ENCODE measurements at places on chromosomes 3 and 15.

DNA sequence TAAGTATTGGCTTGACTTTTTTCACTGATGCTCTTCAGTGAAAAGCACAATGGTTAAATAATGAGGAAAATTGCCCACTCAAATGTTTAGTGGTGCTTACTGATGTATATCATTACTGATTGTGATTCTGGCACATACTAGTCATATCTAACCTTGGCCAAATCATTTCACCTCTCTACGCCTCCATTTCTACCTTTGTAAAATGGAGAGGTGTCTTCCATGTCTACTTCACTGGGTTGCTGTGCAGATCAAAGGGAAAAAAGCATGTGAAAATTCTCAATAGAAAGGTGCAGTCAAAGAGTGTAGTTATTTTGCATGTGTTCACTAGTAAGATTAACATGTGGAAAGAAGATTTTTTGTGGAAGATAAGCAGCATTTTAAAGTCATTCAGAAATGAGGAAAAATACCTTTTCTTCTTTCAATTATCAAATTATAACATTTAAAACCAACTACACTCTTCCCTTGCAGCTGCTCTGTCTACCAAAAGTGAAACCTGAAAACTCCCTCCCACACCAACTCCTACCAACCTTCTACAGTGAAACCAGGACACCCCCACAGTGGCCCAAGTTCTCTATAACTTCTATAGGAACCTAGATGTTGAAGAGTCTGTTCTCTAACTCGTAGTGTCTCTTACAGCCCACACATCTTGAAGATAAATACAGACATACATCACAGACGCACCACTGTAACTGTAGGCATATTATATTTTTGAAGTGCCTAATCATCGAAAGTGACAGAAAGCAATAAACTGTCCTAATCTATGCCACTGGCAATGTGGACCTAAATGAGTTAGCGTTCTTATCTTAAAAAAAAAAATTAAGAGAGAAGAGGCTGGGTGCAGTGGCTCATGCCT is 1.4 kb downstream of the CD200R1 start:
- no peak for DNase-seq

DNA sequence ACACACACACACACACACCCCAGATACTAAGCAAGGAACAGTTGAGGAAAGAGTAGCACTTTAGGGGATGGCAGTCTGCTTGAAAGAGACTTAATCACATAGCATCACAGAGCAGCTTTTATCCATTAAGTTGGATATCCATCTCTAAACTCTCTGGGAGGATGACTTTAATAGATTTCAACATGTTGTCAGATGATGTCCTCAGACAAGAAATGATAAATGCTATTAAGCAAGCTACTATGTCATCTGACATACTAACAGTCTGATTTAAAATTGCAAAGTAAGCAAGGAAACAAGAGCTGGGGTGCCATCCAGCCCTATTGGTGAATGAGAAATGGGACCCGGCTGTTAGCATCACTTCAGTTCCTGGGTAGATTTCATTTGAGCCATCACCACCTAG is 136.9 kb downstream of the PLCL2 start:
- DNase-seq, result no peak

DNA sequence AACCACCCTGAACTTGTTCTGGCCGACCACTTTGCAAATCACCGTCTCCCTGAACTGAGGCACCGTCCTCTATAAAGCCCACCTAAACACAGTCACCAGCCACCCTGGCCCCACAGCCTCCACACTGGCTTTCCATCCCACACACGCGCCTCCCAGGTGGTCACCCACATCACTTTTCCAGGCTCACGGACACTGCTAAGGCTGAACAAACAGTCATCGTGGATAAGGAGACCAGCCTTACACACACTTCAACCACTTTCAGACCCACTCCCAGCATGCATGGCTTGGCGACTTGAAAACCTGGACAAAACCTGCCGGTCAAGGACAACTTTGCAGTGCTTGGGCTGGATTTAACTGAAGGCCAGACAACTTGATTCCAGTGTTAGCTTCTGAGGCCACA is 8.4 kb downstream of the CHSY1 start:
- DNase-seq, result no peak

DNA sequence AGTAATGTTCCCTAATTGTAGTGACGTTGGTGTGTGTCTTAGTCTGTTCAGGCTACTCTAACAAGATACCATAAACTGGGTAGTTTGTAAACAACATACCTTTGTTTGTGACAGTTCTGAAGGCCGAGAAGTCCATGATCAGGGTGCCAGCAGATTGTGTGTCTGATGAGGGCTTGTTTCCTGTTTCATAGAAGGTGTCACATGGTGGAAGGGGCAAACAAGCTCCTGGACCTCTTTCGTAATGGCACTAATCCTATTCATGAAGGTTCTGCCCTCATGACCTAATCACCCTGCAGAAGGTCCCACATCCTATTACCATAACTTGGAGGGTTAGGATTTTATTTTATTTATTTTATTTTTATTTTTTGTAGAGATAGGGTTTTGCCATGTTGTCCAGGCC is 11.1 kb downstream of the ATXN7 start:
- no peak for DNase-seq

DNA sequence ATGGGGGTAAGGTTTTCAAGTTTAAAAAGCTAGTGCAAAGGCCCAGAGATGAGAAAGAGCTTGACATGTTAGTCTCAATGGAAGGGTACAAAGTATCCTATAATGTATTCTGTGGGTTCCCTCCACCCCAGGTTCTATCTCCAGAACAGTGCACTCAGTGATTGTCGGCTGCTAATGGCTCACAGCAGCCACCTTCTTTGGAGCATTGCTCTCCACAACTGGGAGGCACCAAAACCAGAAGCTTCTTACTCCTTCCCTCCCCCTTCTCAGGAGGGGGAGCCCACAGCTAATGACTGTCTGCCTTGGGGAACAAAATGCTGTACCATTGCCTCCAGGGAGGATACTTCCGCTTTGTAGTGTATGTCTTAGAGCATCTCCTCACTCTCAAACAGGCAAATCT is 439.4 kb upstream of the RBMS3 start:
- no peak for DNase-seq

DNA sequence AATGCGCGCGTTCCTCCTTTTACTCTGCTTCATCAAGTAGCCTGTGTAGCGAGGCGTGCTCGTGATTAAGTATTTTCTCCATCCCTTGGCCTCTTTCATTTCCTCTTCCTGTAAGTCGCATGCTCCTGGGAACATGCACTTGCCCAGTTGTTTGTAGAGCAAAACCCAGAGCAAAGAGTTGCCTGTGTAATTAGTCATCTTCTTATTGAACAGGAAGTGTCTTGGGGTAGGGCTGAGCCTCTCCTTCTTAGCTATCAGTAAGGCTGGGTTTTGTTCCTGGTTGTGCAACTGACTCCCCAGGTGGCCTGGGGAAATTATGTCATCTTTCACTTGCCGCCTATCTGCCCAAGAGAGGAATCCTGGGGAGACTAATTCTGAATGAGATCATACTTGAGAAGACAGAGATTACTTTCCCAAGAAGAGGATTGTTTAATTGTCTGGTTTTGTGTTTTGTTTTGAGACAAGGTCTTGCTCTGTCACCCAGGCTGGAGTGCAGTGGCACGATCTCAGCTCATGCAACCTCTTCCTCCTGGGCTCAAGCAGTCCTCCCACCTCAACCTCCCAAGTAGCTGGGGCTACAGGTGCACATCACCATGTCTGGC is 14.9 kb downstream of the LIPH start:
- DNase-seq, result no peak

GRCh38 chr3:37053337-37053736 is 60.0 kb downstream of the MLH1 start:
- DNase-seq, result no peak

- DNase-seq, result no peak
Observed at GRCh38 chr3:192255839-192256238, 471.5 kb downstream of the FGF12 start.

- DNase-seq, result no peak
Observed at GRCh38 chr3:13842226-13842625, 37.6 kb downstream of the WNT7A start.

- no peak for DNase-seq
Observed at GRCh38 chr3:58487140-58487886, 4.6 kb upstream of the KCTD6 start.

GRCh38 chr3:113000691-113001090 is 9.9 kb downstream of the GTPBP8 start:
- DNase-seq, result no peak

- DNase-seq, result no peak
Observed at GRCh38 chr15:78651930-78652615, 11.1 kb upstream of the CHRNB4 start.

DNA sequence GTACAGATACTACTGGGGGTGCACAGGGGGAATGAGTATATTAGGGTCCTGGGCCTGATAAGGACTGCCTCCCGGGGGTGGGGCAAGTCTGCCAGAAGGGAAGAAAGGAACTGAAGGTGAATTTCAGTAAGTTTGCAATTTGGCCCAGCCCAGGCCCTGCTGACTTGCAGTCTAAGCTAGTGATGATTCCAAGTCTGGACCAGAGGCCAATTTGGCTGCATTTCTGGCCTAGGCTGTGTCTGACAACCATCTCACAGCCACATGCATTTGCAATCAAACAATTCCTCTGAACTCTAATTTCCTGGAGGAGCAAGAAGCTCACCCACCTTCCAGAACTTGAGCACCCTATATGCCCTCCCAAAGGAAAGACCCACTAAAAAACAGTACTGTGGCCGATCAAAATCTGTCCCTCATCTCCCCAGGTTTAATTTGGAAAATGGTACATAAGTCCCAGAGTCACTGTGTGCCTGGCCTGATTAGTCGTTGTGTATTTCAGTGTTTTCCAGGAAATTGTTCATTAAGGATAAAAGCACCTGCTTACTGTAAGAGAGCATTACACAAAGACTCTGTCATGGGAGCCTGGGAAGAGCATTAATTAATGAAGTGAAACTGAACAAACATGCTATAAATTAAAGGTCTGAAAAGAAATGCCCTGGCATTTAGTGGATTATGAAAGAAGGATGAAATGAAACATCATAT is 114.5 kb downstream of the MEGF11 start:
- no peak for DNase-seq

DNA sequence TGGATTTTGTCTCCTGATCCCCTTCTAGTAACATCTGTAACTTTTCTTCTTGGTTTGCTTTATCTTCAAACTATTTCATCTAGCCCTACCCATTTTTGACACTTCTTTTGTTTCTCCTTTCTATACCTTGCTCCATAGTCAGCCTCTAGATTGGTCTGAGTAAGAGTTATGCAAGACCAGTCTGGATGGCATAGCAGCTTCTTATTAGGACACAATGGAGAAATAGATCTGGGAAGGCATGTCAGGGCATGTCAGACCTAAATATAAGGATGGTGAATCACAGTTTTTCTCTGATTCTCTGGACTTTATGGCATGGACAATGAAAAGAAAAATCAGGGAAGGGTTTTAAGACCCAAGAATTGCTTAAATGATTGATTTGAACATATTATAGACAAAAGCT is 452.5 kb downstream of the RAP2B start:
- no peak for DNase-seq

- no peak for DNase-seq
Observed at GRCh38 chr3:32367442-32367841, 24.2 kb upstream of the CMTM7 start.

All from activated B cell treated with CpG ODN at 0.5 μM for 24 hours (primary cell).